Activated T-helper 2 cell treated with anti-CD3 and anti-CD28 coated beads, Interferon-gamma antibody, Interleukin-2, Interleukin-4, amounts not matched to agents 10 μg/mL and 5 μg/mL and 100 μg/mL, durations not matched to agents 14 hours and 24 hours and 36 hours (primary cell): ENCODE measurements at places on chromosomes 1 and 21.

- no peak overlapping the region for H3K4me3 ChIP-seq
- no peak overlapping the region for H3K27ac ChIP-seq
- no peaks in the 10 kb centered on the region for H3K27me3 ChIP-seq
- H3K36me3 ChIP-seq: no peaks in the 10 kb centered on the region
- DNase-seq: no peak
- H3K4me1 ChIP-seq: no peaks in the 10 kb centered on the region
Measured at GRCh38 chr1:239317948-239318347, 68.4 kb upstream of the CHRM3 start.

GRCh38 chr1:12502336-12503109, 115.5 kb downstream of the DHRS3 start:
- peaks cover 25% of the 10 kb centered on the region for H3K4me1 ChIP-seq
- peaks cover 28% of the 10 kb centered on the region for H3K36me3 ChIP-seq
- H3K27me3 ChIP-seq: no peaks in the 10 kb centered on the region

GRCh38 chr1:226420897-226421296, 13.0 kb upstream of the PARP1 start:
- H3K27ac ChIP-seq: no peak overlapping the region
- DNase-seq: no peak
- no peak overlapping the region for H3K4me3 ChIP-seq
- H3K27me3 ChIP-seq: peaks cover 12% of the 10 kb centered on the region
- peaks cover 7% of the 10 kb centered on the region for H3K4me1 ChIP-seq
- H3K36me3 ChIP-seq: no peaks in the 10 kb centered on the region

DNA sequence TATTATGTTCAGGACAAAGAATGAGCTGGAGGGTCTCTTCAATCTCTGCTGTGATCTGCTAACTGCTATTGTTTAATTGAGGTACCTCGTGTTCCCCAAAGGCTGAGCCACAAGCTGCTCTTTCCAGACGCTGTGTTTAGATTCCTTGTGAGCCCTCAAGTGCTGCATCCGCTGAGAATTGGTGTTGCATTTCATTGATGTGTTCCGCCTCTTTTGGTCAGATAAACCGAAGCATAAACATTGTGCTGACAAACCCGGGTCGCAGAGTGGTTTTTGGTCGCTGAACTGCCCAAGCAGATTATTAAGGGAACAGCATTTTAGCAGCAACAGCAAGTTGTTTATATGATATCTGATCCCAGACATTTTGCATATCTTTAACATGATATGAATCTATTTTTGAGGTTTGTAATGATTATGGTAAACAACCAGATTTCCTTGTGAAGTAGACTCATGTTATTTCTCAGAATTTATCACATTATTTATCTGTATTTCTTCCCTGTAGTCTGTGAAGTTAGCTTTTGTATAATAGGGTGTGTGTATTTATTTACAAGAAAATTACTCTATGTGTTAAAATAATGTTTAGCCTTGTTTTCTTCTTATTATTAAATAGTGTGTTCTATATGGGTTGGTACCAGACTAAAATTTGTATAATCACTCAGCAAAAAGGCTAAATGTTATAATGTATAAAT, 217.2 kb upstream of the C1orf105 start:
- no peak overlapping the region for H3K4me3 ChIP-seq
- H3K4me1 ChIP-seq: peaks cover 8% of the 10 kb centered on the region
- H3K27me3 ChIP-seq: no peaks in the 10 kb centered on the region

DNA sequence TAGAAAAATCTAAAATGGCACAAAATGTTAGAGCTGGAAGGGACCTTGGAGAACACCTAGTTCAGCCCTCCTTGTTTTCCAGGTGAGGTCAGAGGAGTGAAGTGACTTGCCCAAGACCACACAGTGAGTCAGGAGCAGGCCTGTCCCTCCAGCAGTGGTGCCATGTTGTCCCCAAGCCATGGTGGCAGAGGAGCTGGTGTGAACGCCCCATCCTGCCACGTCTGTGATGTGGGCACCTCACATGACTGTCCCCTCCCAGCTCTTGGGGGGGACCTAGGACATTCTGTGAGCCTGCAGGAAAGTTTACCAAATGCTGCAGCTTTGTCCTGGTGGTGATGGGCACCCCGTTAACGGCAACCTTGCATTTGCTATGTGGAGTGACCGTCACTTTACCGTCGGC, 66.2 kb downstream of the SCCPDH start:
- peaks cover 5% of the 10 kb centered on the region for H3K27me3 ChIP-seq
- H3K27ac ChIP-seq: no peak overlapping the region
- H3K36me3 ChIP-seq: no peaks in the 10 kb centered on the region
- no peaks in the 10 kb centered on the region for H3K4me1 ChIP-seq

GRCh38 chr1:32240140-32240951, 6.7 kb upstream of the FAM167B start:
- H3K27ac ChIP-seq: no peak overlapping the region
- H3K4me1 ChIP-seq: peaks cover 13% of the 10 kb centered on the region
- H3K36me3 ChIP-seq: no peaks in the 10 kb centered on the region
- peak overlapping the region; percentile 78 for H3K4me3 ChIP-seq

- H3K27ac ChIP-seq: no peak overlapping the region
- no peaks in the 10 kb centered on the region for H3K36me3 ChIP-seq
- DNase-seq: no peak
Measured at GRCh38 chr1:60657926-60658325, 424.4 kb upstream of the NFIA start.

DNA sequence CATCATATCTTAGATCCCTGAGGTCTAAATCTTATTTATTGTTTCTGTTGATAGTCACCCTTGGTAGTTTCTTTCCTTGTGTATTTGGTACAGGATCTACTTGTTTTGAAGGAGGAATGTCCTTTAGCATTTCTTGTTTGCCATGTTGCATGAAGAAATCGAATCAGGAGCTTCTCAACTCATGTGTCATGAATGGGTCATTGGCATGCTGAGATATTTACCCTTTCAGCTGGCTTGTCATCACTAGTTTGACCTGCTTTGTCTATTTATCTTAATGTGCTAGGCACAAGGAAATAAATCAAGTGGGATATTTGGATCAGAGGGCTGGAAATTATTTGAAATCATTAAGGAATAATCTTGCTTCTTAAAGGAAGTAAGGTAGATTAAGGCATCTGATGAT, 23.8 kb downstream of the THEM4 start:
- H3K27me3 ChIP-seq: no peaks in the 10 kb centered on the region
- peaks cover 3% of the 10 kb centered on the region for H3K4me1 ChIP-seq
- H3K36me3 ChIP-seq: peaks cover 51% of the 10 kb centered on the region
- H3K27ac ChIP-seq: no peak overlapping the region

GRCh38 chr1:53715478-53715877, 23.5 kb downstream of the GLIS1 start:
- no peak overlapping the region for H3K27ac ChIP-seq
- no peak for DNase-seq
- H3K4me3 ChIP-seq: no peak overlapping the region
- peaks cover 6% of the 10 kb centered on the region for H3K27me3 ChIP-seq

DNA sequence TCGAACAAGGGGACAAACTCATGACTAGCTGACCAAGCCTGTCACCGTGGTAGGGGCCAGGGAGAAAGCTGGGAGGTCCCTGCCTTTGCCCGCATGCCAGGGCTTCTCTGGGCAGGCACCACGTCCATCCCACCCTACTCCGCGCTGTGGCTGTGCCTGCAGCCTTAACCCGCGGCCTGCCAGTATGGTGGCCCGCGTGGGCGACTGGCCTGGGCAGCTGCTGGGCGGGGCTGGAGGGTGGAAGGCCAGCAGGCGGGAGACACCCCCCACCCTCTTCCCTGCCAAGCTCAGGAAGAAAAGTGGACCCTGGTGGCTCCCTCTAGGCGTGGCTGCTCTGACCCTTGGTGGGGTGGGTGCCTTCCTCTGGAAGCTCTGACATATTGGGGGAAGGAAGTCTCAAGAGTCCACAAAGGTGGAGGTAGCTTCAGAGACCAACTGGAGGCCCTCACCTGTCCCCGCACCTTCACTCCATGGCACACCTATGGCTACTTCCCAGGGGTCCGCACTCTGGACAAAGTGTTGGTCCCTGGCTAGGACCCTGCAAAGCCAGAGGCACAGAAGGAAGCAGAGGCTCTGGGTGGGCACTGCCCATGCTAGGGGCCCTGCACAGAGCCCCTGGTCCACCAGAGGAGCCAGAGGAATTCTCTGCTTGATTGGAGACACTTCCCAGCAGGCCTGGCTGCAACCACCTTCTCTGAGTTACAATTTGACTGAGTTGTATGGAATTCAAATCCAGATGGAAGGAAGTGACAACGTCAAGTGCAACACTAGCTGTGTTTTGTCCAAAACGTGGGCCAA, 3.3 kb upstream of the SKI start:
- peaks cover 4% of the 10 kb centered on the region for H3K27me3 ChIP-seq
- no peak overlapping the region for H3K27ac ChIP-seq
- no peak overlapping the region for H3K4me3 ChIP-seq

- peaks cover 38% of the 10 kb centered on the region for H3K36me3 ChIP-seq
- H3K27ac ChIP-seq: no peak overlapping the region
Measured at GRCh38 chr21:43953021-43953420, 59.1 kb upstream of the TRAPPC10 start.
